ENCODE measurements at places on chromosomes 16 and 17.

DNA sequence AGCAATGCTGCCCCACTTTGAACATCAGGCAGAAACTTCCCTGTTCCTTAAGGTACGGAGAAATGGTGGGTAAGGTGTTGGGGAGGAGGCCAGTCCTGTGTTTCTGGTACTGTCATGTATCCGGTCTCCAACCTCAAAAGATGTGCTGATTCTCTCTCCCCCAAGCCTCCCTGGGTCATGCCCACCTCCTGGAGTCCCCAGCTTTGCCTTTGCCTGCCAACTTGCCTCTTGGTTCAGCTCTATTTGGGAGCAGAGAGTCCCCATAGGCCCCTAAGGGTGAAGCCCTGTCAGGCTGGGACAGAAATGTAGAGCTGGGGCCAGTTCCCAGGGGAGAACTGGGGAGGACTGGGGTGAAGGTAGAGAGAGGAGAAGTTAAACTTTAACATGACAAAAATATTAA lies 1.6 kb upstream of the TBX21 start:
- DNase-seq: no peak

GRCh38 chr17:63701868-63702720 lies 2.2 kb upstream of the LIMD2 start:
- peak; percentile 76 for DNase-seq

- peak; percentile 20 for DNase-seq
Measured at GRCh38 chr17:61757168-61757567, 106.2 kb downstream of the BRIP1 start.

DNA sequence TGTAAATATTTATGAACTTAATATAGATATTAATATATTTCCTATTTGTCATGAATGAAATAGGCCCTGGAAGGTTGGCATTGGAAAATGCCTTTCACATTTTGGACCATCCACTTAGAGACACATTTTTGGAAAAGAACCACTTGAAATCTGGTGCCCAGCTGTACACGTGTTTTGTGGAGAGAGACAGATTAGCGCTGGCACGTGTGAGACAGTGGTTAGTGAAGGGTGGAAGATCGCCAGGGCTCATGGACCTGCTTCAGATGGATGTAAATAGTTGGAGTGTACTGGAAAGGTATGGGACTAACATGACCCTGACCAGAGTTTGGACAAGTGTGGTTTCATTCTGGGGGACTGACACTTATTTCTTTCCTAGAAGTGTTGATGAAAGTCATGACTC lies 222.9 kb downstream of the PRKCA start:
- no peak for DNase-seq

- DNase-seq: peak; percentile 9
Measured at GRCh38 chr17:39757931-39758873, 20.5 kb downstream of the GRB7 start.

- DNase-seq: no peak
Measured at GRCh38 chr16:26651464-26651863, 415.3 kb upstream of the C16orf82 start.

DNA sequence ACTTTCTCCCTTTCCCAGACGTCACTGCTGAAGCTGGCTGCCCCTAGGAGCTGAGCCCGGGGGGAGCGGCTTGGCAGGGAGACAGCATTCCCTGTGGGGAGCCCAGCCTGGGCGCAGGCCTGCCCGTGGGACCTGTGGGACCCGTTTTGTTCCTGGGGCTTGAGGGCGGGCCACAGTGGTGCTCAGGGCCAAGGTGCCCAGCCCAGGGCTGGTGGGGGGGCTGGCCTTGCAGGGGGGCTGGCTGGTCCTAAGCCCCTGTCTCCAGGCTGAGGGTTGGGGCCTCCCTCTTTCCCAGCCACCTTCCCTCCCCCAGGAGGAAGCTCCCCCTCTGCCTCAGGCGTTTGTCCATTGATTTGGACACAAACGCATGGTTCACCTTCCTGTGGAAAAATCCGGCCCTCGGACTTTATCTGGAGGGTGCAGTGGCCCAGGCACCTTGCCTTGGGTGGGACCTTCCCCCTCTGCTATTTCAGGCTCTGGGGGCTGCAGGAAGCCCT lies 4.4 kb downstream of the NHERF2 start:
- DNase-seq: no peak

DNA sequence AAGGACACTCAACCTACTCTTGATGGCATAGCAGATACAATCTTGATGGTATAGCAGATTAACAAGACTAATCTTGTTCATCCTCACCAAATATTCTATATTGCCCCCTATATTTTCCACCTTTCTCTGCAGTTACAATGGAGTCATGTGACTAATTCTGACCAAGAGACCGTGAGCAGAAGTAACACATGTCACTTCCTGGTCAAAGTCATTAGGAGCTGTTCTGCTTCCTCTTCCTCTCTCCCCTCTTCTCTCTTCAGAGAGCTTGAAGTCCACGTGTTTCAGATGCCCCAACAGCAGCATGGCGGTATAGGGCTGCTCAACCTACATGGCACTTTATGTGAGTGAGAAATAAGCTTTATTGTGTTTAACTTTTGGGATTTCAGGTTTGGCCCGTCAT lies 55.3 kb upstream of the ERCC4 start:
- DNase-seq: no peak

DNA sequence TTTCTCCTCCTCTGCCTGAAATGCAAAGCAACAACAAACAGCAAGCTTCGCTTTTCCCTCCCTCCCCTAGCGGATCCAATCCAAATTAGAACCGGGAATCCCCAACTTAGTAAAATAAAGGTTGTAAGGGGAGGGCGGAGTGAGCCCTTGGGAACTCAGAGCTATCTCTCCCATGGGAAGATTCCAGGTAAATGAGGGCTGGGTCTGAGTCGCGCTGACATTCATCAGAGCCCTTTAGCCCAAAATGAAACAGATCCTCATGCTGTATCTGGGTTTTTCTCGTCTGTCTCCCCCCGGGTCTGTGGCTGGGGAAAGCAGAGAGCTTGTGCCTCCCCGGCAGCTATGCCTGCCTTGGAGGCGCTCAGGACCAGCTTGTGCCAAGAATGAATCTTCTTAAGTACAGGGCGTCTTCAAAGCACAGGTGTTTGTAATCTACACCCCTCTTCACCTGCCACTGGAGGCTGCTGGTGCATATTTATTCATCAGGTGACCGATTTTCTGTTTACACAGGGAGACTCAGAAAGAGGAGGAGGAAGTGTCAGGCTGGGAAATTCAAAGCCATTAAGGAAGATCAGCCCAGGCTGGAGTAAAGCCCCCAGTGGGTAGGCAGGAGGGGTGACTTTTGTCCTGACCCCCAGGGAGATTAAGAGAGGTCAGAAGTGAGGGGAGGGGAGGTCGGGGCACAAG lies 55.0 kb upstream of the GSE1 start:
- DNase-seq: no peak

DNA sequence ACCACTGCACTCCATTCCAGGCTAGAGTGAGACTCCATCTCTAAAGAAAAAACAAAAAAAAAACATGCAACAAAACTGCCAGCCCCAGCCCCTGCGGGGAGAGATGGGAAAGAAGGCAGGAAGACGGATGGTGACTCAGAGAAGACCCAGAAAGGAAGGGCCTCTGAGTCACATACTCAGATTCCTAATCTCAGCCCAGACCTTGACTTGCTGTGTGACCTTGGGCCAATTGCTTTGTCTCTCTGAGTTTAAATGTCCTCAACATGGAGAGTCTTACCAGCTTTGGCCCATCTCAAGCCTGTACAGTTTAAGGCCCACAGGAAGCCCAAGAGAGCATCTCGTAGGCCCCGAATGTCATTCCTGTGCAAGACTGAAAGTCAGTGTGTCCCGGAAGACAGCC lies 86.5 kb upstream of the LHX1 start:
- DNase-seq: no peak

- DNase-seq: no peak
Measured at GRCh38 chr17:67215991-67216421, 29.0 kb downstream of the HELZ start.

DNA sequence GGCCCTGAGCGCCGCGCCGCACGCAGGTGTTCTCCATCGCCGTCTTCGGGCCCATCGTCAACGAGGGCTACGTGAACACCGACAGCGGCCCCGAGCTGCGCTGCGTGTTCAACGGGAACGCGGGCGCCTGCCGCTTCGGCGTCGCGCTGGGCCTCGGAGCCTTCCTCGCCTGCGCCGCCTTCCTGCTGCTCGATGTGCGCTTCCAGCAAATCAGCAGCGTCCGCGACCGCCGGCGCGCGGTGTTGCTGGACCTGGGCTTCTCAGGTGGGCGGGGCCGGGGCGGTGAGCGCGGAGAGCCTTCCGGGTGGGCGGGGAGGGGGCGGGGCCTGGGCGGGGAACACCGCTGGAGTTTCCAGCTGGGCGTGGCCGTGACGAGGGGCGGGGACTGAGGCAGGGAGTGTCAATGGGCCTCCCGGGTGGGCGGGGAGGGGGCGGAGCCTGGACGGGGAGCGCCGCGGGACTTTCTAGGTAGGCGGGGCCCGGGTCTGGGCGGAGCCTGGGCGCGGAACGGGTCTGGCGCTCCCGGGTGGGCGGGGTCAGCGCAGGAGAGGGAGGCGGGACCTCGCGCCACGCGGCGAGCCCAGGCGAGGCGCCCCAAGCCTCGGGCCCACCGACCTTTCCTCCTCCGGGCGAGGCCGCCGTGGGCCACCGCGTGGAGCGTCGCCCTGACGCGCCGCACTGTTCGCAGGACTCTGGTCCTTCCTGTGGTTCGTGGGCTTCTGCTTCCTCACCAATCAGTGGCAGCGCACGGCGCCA lies 2.4 kb downstream of the SYNGR3 start:
- DNase-seq: no peak

DNA sequence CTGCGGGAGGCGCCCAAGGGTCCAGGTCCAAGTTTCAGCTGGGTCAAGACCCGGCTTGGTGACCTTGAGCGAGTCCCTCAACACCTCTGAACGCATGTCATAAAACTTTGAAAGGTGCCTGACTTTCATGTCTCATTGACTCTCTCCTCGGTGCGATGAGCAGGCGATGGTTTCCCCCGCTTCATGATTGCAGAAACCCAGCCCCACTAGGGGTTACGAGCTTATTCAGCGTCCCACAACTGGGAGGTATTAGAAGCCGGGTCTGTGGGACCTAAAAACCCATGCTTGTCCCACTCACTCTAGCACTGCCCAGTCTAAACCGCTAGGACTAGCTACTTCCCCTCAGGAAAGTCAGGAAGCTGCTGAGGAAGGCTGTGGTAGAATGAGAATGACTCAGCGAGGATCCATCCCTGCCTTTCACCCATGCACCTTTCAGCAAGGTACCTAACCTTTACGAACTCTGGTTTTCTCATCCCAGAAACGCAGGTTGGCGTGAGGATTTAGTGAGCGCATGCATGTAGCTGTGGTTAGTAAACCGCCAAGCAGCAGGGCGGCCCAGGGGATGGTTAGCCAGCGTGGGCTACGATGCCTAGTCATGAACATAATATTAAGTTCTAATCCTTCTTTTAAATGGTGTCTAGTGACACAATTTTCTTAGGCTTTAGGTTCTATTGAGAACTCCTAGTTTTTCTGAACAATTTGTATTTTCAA lies 26.2 kb upstream of the RFFL start:
- DNase-seq: peak; percentile 68

DNA sequence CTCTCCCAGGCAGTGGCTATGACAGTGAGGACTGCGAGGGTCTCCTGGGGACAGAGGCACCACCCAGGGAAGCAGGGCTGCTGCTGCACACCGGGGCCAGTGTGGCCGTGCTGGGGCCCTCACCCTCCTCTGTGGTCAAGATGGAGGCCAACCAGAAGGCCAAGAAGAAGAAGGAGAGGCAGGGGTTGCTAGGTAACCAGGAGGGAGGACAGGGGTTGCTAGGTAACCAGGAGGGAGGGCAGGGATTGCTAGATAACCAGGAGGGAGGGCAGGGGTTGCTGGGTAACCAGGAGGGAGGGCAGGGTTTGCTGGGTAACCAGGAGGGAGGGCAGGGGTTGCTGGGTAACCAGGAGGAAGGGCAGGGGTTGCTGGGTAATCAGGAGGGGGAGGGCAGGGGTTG lies 55.2 kb downstream of the ACTG1 start:
- DNase-seq: no peak

DNA sequence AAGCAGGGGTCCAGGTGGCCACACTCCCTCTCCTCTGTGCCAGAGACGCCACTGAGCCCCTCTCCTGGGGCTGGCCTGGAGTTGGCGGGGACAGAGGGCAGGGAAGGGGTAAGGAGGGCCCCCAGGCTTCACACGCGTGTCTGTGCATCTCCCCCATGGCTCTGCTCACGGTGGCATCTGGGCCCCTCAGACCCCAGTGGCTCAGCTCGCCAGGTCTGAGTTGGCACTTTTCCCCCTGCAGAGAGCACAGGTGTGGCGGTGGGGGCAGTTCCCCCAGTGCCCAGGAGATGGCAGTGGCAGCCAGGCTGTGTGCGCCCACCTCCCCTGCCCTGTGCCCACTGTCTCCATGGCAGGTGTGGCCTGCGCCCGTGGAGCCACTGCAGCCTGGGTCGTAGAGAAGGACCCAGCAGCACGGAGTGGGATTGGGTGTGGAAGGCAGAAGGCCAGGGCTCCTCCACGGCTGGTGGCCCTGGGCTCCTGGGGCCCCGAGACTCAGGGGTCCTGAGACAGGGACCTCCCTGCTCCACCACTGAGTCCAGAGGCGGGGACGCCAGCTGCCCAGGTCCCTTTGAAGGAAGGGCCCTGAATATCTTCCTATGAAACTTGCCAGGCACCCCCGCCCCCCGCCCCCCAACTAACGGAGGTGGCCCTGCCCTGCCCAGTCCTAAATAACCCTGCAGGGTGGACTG lies 4.3 kb upstream of the APRT start:
- peak; percentile 45 for DNase-seq

DNA sequence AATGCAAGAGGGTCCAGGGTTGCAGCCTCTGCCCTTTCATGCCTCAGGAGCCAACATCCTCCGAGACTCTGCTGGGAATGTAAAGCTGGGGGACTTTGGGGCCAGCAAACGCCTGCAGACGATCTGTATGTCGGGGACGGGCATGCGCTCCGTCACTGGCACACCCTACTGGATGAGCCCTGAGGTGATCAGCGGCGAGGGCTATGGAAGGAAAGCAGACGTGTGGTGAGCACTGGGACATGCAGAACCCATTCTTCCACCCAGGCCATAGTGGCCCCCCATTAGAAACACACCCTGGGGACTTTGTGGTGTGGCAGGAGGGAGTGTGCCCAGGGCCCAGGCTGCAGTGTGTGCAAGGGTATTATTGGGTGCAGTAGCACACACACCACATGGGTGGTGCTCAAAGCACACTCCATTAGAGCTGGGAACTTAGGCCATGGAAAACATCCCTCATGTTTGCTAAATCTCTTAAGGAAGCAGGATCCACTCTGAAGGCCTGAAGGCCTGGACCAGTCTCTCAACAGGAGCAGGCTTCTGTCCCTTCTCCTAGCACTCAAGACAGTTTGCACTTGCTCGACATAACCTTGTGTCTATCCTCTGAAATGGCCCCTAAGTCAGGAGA lies 7.6 kb downstream of the LIMD2 start:
- no peak for DNase-seq

DNA sequence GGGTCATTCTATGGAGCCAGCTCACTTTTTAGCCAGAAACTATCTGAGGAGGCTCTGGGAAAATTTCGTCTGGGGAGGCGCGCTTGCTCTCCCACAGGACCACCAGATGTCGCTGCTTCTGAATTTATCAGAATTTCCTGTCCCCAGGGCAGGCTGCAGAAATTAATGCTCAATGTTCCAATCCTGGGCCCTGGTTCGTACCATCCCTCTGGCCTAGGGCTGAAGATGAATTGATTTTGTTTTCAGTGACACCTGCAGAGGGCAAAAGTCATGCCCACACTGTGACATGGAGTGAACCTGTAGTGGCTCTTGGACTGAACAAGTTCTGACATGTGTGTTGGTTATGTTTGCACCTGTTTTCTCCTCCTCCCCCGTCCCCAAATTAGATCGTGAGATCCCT lies 482.6 kb downstream of the NPIPA7 start:
- no peak for DNase-seq
